Heart left ventricle (tissue), 16 donors: ENCODE measurements at places on chromosomes 4 and X. TPM values are rescaled to one million over a fixed set of nuclear protein-coding genes. Genes with fewer than 3 reads are reported as not detected.

DNA sequence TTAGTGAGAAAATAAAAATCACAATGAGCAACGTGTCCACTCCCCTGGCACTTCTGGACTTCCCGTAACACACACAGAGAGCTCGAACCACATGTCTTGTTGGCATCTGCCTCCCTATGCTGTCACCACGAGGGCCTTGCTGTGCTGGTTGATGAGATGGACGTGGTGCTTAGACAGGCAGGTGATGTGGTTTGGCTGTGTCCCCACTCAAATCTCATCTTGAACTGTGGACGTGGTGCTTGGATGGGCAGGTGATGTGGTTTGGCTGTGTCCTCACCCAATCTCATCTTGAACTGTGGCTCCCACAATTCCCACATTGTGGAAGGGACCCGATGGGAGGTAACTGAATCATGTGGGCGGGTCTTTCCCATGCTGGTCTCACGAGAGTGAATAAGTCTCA, 40.0 kb downstream of the FGFRL1 start:
- peaks cover 65% of the 10 kb centered on the region for H3K27me3 ChIP-seq
- DNase-seq: no peak
- H3K4me3 ChIP-seq: no peak overlapping the region
- peaks cover 16% of the 10 kb centered on the region for H3K4me1 ChIP-seq
- H3K36me3 ChIP-seq: no peaks in the 10 kb centered on the region

DNA sequence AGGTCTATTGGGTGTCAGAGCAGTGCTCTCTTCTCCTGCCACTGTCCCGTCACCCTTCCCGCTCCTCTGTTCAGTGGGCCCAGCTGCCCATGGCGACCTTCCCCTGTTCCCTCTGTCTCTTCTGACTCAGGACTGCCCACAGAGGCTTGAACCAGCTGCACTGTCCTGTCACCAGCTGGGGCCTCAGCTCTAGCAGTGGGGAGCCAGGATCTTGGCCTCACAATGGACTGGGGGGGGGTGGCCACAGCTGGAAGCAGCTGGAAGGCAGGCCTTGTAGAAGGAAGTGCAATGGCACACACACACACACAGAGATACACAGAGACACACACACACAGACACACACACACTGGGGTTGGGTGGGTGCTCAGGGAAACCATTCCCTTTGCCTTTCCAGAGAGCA, 114.0 kb upstream of the PJA1 start:
- H3K4me1 ChIP-seq: peaks cover 7% of the 10 kb centered on the region
- no peaks in the 10 kb centered on the region for H3K36me3 ChIP-seq
- H3K27me3 ChIP-seq: peaks cover 3% of the 10 kb centered on the region
- H3K27ac ChIP-seq: no peak overlapping the region
- no peak for DNase-seq

CTAG1A gene
- total RNA-seq: not detected

DNA sequence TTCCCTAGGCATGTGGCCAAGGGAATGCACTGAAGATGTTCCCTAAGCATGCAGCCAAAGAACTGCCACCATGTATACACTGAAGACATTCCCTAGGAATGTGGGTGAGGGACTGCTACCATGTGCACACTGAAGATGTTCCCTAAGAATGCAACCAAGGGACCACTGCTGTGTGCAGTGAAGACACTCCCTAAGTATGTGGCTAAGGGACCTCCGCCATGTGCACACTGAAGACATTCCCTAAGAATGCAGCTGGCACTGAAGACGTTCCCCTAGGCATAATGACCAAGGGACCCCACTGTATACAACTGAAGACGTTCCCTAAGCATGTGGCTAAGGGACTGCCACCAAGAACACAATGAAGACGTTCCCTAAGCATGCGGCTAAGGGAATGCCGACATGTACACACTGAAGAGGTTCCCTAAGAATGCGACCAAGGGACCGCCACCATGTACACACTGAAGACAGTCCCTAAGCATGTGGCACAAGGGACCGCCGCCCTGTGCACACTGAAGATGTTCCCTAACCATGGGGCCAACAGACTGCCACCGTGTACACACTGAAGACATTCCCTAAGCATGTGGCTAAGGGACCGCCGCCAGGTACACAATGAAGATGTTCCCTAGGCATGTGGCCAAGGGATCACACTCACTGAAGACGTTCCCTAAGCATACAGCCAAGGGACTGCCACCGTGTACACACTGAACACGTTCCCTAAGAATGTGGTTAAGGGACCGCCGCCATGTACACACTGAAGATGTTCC, 25.6 kb downstream of the DHRSX start:
- H3K4me3 ChIP-seq: no peak overlapping the region
- H3K27me3 ChIP-seq: no peaks in the 10 kb centered on the region
- no peak overlapping the region for H3K27ac ChIP-seq
- H3K4me1 ChIP-seq: no peaks in the 10 kb centered on the region

GRCh38 chr4:130077275-130077674, 981.3 kb downstream of the C4orf33 start:
- H3K27ac ChIP-seq: no peak overlapping the region
- DNase-seq: no peak
- H3K4me3 ChIP-seq: no peak overlapping the region
- no peaks in the 10 kb centered on the region for H3K27me3 ChIP-seq
- no peaks in the 10 kb centered on the region for H3K36me3 ChIP-seq
- H3K4me1 ChIP-seq: no peaks in the 10 kb centered on the region

GRCh38 chrX:123731987-123732669, 724 bp downstream of the THOC2 start:
- peak overlapping the region; percentile 71 for H3K4me3 ChIP-seq
- H3K4me1 ChIP-seq: peaks cover 22% of the 10 kb centered on the region
- H3K36me3 ChIP-seq: no peaks in the 10 kb centered on the region
- DNase-seq: no peak
- H3K27ac ChIP-seq: peak overlapping the region; percentile 74

GRCh38 chrX:63784346-63784901, 590 bp downstream of the ARHGEF9 start:
- H3K4me3 ChIP-seq: peak overlapping the region; percentile 53
- peak overlapping the region; percentile 56 for H3K27ac ChIP-seq
- H3K36me3 ChIP-seq: no peaks in the 10 kb centered on the region
- peaks cover 4% of the 10 kb centered on the region for H3K4me1 ChIP-seq
- H3K27me3 ChIP-seq: no peaks in the 10 kb centered on the region
